ENCODE measurements at places on chromosomes 12 and 14. TPM values are rescaled to one million over a fixed set of nuclear protein-coding genes. Genes with fewer than 3 reads are reported as not detected.

Gene MYRFL
- not detected for total RNA-seq

Gene PLBD1
- total RNA-seq = 0.38 TPM

Gene IKBIP
- total RNA-seq = 8.7 TPM

Gene WSCD2
- 0.69 TPM for total RNA-seq

Gene METTL1
- 15.9 TPM for total RNA-seq

Gene DPY19L2
- 7.0 TPM for total RNA-seq

Gene DNAAF2
- total RNA-seq = 26.7 TPM

Gene NID2
- 0.89 TPM for total RNA-seq

Gene SCFD1
- total RNA-seq = 57.3 TPM

Gene CISTR
- total RNA-seq = not detected

Gene LMBR1L
- 186 TPM for total RNA-seq

Gene AGAP2
- 74.6 TPM for total RNA-seq

Gene LGR5
- total RNA-seq = 0.25 TPM

Gene GPR68
- 15.0 TPM for total RNA-seq

Gene RTL1
- not detected for total RNA-seq

Gene SYT1
- not detected for total RNA-seq

Gene SMARCD1
- total RNA-seq = 71.8 TPM

Gene LRTM2
- total RNA-seq = not detected

Gene CCDC184
- 0.38 TPM for total RNA-seq

Gene ATL1
- total RNA-seq = 3.2 TPM

Gene TAS2R31
- total RNA-seq = 2.4 TPM

Gene EAPP
- 53.5 TPM for total RNA-seq

Gene PTPN6
- total RNA-seq = 196 TPM

Gene LRP1-AS
- not detected for total RNA-seq

Gene FOXN4
- not detected for total RNA-seq

Gene CLEC12A
- 0.26 TPM for total RNA-seq

Gene BMAL2
- total RNA-seq = 0.76 TPM

Gene FGD6
- total RNA-seq = 1.9 TPM

Gene WASHC4
- 45.8 TPM for total RNA-seq

Gene E2F7
- total RNA-seq = 0.13 TPM

Gene CLEC4A
- 2.3 TPM for total RNA-seq

Gene PRB2
- total RNA-seq = not detected

Gene DDN
- 1.3 TPM for total RNA-seq

Gene ERP27
- total RNA-seq = 20.6 TPM

Gene MIP
- not detected for total RNA-seq

Gene CFAP73
- total RNA-seq = 0.69 TPM

Gene DEPDC4
- 0.66 TPM for total RNA-seq
